ENCODE measurements at places on chromosomes 13 and 19. TPM values are rescaled to one million over a fixed set of nuclear protein-coding genes. Genes with fewer than 3 reads are reported as not detected.

Gene DAPK3
- 96.6 TPM for total RNA-seq

Gene ACP7
- 0.22 TPM for total RNA-seq

Gene ZNF573
- total RNA-seq, result 14.2 TPM

Gene CEACAM8
- total RNA-seq, result not detected

Gene OR7A5
- total RNA-seq, result not detected

Gene METTL21C
- not detected for total RNA-seq

Gene TPP2
- total RNA-seq, result 71.8 TPM

Gene NDUFA7
- total RNA-seq, result 21.0 TPM

Gene BCL3
- total RNA-seq, result not detected

GRCh38 chr19:7534531-7535046, 928 bp upstream of the PNPLA6 start:
- H3K27ac ChIP-seq, result peak overlapping the region; percentile 72
- H3K27me3 ChIP-seq, result no peaks in the 10 kb centered on the region
- no peaks in the 10 kb centered on the region for H3K4me1 ChIP-seq
- no peaks in the 10 kb centered on the region for H3K36me3 ChIP-seq

- H3K4me3 ChIP-seq, result no peak overlapping the region
- DNase-seq, result no peak
- no peaks in the 10 kb centered on the region for H3K4me1 ChIP-seq
- H3K27me3 ChIP-seq, result no peaks in the 10 kb centered on the region
Measured at GRCh38 chr13:60435762-60436374, 38.8 kb downstream of the TDRD3 start.

DNA sequence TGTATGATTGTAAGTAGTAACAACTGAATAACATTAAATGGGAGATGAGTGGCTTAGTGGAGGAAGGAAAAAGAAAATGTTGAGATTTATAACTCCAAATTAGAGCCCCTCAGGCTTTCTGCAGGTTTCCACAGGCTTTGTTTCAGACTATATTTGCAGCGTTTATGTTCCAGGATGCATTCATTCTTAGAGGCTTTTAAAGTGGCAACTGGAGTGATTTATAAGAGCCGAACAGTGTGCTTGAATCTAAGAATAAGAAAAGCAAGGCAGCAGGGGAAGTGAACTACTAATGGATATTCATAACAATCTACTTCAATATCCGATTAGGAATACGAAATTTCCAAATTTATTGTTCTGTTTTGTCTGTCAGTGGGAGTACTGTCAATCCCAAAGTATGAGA, 91.0 kb downstream of the UFM1 start:
- no peaks in the 10 kb centered on the region for H3K27me3 ChIP-seq
- no peak for DNase-seq
- H3K27ac ChIP-seq, result no peak overlapping the region
- no peak overlapping the region for H3K4me3 ChIP-seq

DNA sequence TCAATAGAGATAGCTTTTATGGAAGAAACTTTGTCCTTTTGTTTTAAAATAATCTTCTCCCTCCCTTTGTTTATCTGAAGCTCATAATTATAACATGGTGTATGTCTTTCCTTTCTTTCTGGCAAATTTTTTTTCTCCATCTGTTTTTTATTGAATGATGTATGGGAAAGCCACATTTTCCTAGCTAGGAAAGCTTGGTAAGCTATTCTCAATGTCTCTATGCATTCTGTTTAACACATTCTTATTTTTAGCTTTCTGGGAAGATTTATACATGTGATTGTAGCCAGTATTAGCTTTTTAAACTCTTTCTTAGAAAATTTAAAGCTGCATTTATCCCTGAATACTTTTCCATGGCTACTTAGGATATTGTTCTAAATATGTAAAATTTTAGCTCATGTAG, 124.9 kb upstream of the CSNK1A1L start:
- DNase-seq, result no peak
- no peak overlapping the region for H3K4me3 ChIP-seq
- H3K27ac ChIP-seq, result no peak overlapping the region
- no peaks in the 10 kb centered on the region for H3K4me1 ChIP-seq
- no peaks in the 10 kb centered on the region for H3K27me3 ChIP-seq

GRCh38 chr19:33301144-33301899, 1.0 kb downstream of the CEBPA start:
- no peak overlapping the region for H3K27ac ChIP-seq
- H3K36me3 ChIP-seq, result no peaks in the 10 kb centered on the region
- H3K4me1 ChIP-seq, result peaks cover 21% of the 10 kb centered on the region
- peaks cover 61% of the 10 kb centered on the region for H3K27me3 ChIP-seq
- DNase-seq, result peak; percentile 59

- H3K4me3 ChIP-seq, result no peak overlapping the region
- DNase-seq, result no peak
- no peak overlapping the region for H3K27ac ChIP-seq
- H3K4me1 ChIP-seq, result no peaks in the 10 kb centered on the region
Measured at GRCh38 chr13:76745261-76746200, 140.7 kb downstream of the KCTD12 start.

GRCh38 chr13:33610438-33611120, 207.4 kb upstream of the RFC3 start:
- H3K4me3 ChIP-seq, result peak overlapping the region; percentile 0
- peak overlapping the region; percentile 93 for H3K27ac ChIP-seq
- no peaks in the 10 kb centered on the region for H3K36me3 ChIP-seq
- peak; percentile 58 for DNase-seq
- H3K4me1 ChIP-seq, result peaks cover 54% of the 10 kb centered on the region
- H3K27me3 ChIP-seq, result no peaks in the 10 kb centered on the region

DNA sequence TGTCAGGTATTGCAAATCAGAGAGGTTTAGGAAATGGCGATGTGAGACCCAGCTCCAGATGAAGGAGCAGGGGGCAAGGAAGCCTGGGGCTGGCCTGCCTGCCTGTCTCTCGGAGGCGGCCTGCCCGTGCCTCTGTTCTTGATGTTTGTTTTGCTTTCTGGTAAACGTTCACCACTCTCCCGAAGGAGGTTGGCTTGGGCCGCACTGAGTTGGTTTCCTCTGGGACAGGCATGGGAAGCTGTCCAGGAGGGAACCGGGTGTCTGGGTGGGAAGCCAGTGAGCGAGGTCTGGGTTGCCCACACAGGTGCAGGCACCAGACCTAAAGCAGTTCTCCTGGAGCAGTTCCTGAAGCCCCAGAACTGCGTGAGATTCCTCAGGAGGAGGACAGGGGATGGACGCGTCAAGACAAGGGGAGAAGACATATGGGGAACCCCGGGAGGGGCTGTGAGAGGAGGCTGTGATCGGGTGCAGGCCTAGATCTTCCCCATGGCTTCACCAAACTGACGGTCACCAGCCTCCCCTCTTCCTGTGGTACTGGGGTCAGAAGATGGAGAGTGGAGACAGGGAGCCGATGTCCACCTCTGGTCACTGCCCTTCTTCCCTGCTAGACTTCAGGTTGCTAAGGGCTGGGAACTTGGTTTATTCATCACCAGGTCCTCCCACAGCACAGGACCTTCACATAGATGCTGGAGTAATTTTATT, 15.2 kb downstream of the COL4A2 start:
- no peak overlapping the region for H3K27ac ChIP-seq
- peaks cover 20% of the 10 kb centered on the region for H3K4me1 ChIP-seq
- H3K4me3 ChIP-seq, result no peak overlapping the region
- no peaks in the 10 kb centered on the region for H3K36me3 ChIP-seq
- no peaks in the 10 kb centered on the region for H3K27me3 ChIP-seq

GRCh38 chr13:41631296-41631965, 174.1 kb downstream of the RGCC start:
- no peak overlapping the region for H3K27ac ChIP-seq
- H3K4me1 ChIP-seq, result peaks cover 11% of the 10 kb centered on the region
- H3K4me3 ChIP-seq, result no peak overlapping the region
- no peaks in the 10 kb centered on the region for H3K27me3 ChIP-seq
- H3K36me3 ChIP-seq, result no peaks in the 10 kb centered on the region
- no peak for DNase-seq

DNA sequence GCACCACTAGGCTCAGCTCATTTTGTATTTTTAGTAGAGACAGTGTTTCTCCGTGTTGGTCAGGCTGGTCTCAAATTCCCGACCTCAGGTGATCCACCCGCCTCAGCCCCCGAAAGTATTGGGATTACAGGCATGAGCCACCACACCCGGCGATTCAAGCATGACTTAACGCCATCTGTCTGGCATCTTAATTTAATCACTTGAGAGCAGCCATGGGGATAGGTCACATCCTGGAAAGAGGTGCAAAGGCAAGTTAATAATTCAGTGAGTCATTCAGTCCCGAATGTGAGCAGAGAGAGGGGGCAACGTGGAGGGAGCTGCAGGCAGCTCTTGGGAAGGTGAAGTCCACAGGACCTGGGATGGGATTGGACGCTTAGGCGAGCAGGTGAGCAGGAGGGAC, 31.7 kb upstream of the USP29 start:
- no peaks in the 10 kb centered on the region for H3K36me3 ChIP-seq
- no peak for DNase-seq
- H3K4me3 ChIP-seq, result no peak overlapping the region
- H3K27me3 ChIP-seq, result no peaks in the 10 kb centered on the region
- H3K27ac ChIP-seq, result no peak overlapping the region

DNA sequence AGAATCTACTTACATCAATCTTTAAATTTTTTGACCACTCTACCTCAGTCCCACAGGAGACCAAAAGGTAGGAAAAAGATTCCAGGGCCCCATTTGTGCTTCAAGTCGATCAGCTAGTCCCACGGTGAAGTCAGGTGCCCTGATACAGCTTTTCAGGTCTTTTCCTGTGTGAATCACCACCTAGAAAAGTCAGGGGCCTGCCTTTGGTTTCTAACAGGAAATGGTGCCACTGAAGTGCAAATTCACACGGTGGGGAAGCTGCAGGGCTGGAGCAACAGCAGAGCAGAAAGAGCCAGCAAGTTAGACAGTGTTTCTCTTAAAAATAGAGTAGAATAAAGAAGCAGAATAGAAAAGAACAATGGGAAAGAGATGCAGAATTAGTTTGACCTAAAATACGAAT, 107.5 kb downstream of the KLF12 start:
- peaks cover 18% of the 10 kb centered on the region for H3K4me1 ChIP-seq
- no peak overlapping the region for H3K27ac ChIP-seq
- DNase-seq, result no peak
- H3K4me3 ChIP-seq, result no peak overlapping the region
- no peaks in the 10 kb centered on the region for H3K27me3 ChIP-seq

DNA sequence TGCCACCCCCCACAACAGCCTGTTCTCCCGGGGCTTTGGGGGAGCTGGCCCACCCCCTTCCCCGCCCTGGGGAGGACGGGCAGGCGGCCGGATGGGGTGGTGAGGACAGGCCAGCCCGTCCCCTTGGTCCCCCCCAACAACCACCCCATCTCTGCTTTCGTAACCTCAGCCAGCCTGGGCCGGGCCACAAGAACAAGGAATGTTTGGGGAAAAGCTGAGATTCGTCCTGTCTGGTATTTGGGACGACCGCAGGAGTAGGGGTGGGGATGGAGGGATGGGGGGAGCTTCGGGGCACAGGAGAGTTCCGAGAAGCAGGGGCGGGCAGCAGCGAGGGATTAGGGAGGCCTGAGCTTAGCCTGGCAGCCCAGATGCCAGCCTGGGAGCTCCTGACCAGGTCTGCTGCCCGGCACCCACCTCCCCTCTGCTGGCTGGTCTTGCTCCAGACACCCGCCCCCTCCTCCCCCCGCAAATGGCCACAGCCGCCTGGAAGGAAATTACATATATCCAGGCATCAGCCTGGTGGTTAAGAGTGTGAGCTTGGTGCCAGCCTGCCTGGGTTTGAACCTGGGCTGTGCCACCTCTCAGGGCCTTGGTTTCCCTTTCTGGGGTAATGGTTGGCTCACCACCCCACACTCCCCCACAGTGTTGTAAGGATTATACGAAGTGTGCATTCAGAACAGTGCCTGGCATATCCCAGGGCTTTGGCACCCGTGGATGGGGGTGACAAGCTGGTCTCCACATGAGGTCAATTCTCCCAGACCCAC, at the start of gene PODNL1:
Gene PODNL1, minus strand, starts transcription at position 117 of the 764 bp plus-strand sequence. CDS start 236 bp downstream, outside the sequence.
- no peaks in the 10 kb centered on the region for H3K36me3 ChIP-seq
- DNase-seq, result peak; percentile 28
- no peak within 1 kb of the TSS for H3K27ac ChIP-seq
- peak within 1 kb of the TSS; percentile 19 for H3K4me3 ChIP-seq
- H3K27me3 ChIP-seq, result no peaks in the 10 kb centered on the region
- H3K4me1 ChIP-seq, result peaks cover 22% of the 10 kb centered on the region

DNA sequence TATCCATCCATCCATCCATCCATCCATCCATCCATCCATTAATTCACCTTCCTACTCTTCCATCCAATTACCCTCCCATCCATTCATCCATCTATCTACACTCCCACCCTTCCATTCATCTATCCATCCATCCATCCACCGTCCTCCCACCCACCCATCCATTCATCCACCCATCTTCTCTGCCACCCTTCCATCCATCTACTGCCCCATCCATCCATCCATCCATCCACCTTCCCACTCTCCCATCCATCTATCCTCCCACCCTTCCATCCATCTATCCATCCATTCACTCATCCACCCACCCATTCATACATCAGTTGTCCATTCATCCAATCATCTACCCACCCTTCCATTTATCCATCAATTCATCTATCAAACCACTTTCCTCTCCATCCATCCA, 54.3 kb downstream of the NWD1 start:
- H3K27ac ChIP-seq, result no peak overlapping the region
- H3K36me3 ChIP-seq, result no peaks in the 10 kb centered on the region
- H3K4me1 ChIP-seq, result peaks cover 9% of the 10 kb centered on the region
- no peak overlapping the region for H3K4me3 ChIP-seq
- H3K27me3 ChIP-seq, result peaks cover 4% of the 10 kb centered on the region

- no peaks in the 10 kb centered on the region for H3K27me3 ChIP-seq
- H3K36me3 ChIP-seq, result no peaks in the 10 kb centered on the region
- peak; percentile 20 for DNase-seq
- peaks cover 5% of the 10 kb centered on the region for H3K4me1 ChIP-seq
Measured at GRCh38 chr13:31073859-31074718, 87.6 kb downstream of the HSPH1 start.

GRCh38 chr13:23928985-23929384, 31.7 kb upstream of the C1QTNF9B start:
- no peak overlapping the region for H3K4me3 ChIP-seq
- no peaks in the 10 kb centered on the region for H3K27me3 ChIP-seq
- no peak for DNase-seq
- no peaks in the 10 kb centered on the region for H3K4me1 ChIP-seq

GRCh38 chr13:31967155-31967554, 64.4 kb upstream of the FRY start:
- no peaks in the 10 kb centered on the region for H3K27me3 ChIP-seq
- no peak overlapping the region for H3K4me3 ChIP-seq
- no peak for DNase-seq
- no peaks in the 10 kb centered on the region for H3K36me3 ChIP-seq
- H3K27ac ChIP-seq, result no peak overlapping the region

DNA sequence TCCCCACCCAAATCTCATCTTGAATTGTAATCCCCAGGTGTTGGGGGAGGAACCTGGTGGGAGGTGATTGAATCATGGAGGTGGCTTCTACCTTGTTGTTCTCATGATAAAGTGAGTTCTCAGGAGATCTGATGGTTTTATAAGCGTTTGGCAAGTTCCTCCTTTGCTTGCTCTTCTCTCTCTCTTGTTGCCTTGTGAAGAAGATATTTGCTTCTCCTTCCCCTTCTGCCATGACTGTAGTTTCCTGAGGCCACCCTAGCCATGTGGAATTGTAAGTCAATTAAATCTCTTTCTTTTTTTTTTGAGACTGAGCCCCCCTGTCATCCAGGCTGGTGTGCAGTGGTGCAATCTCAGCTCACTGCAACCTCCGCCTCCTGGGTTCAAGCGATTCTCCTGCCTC, 34.4 kb downstream of the VSTM1 start:
- no peaks in the 10 kb centered on the region for H3K4me1 ChIP-seq
- no peak overlapping the region for H3K27ac ChIP-seq
- H3K4me3 ChIP-seq, result no peak overlapping the region

Data from neural progenitor cell (in vitro differentiated cells).